Transverse colon (tissue), 4 donors: ENCODE measurements at places on chromosomes 16 and 17.

- DNase-seq: no peak
Observed at GRCh38 chr16:49734331-49734730, 121.6 kb downstream of the ZNF423 start.

- DNase-seq: no peak
Observed at GRCh38 chr17:43051969-43052368, 26.9 kb downstream of the RND2 start.

- DNase-seq: no peak
Observed at GRCh38 chr17:30472238-30472890, 4.8 kb upstream of the GOSR1 start.

DNA sequence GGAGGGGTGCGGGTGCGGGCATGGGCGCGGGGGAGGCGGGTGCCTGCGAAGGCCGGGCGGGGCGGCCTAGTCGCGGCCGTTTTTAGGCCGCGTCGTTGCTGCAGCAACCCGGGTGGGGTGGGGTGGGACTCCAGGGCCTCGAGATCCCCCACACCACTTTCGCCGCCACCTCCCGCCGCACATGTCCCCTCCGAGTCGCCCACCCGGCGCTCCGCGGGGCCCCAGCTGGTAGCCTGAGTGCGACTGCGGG lies 11.3 kb downstream of the TBX2 start:
- DNase-seq: no peak

DNA sequence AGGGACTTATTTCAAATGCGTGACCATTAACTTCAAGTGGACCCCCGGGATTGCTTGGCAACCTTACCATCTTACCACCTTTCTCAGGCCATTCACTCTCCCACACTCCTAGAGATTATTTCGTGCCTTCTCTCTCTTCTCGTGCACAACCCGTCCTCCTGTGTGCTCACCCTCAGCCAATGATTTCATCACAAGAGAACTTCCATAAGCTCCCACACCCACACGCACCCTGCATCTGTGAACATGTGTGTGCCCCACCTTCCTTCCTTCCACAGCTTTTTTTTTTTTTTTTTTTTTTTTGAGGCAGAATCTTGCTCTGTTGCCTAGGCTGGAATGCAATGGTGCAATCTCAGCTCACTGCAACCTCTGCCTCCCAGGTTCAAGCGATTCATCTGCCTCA lies 27.4 kb upstream of the CDH3 start:
- no peak for DNase-seq
